Stimulated activated CD8-positive, alpha-beta memory T cell treated with anti-CD3 and anti-CD28 coated beads, Interleukin-4, amount 100 ng/mL, for 24 hours (primary cell): ENCODE measurements at places on chromosomes 6 and 20.

DNA sequence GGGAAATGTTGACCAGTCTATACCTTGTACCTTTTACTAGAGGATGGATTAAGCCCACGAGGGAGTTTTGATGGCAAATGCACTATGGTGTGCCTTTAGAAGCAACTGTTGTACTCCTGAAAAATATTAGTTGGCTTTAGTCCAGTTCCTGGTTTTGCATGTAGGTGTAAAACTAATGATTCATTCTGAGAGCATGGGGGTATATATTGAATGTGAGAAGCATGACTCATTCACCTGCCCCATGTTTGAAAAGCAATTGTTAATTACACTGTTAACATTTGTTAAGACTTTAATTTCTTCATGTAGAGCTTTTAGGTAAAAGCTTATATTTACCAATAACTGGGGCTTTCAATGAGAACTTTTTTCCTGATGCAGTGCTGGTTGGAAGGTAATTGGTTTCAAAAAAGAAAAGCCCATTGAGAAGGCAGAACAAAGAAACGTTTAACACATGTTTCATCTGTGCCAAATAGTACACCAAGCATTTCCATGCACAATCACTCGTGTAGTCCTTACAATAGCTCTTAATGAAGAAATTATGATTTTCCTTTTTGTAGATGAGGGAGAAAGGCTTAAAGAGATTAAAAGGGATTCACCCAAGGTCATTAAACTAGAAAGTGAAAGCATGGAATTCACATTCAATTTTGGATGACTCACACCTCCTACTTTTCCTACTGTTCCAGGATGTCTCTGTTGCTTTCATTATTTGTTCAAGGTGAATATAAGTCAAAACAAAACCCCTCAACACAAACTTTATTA, 134.1 kb downstream of the CCDC170 start:
- DNase-seq = no peak

- DNase-seq = peak; percentile 7
These were observed 201.8 kb upstream of the LRFN2 start for GRCh38 chr6:40788661-40789655.

- no peak for DNase-seq
These were observed at the start of gene AKAP12 for GRCh38 chr6:151239603-151240035. TSS of gene AKAP12 (plus strand) at chr6:151239967. CDS start at chr6:151240563, 596 bp downstream.

DNA sequence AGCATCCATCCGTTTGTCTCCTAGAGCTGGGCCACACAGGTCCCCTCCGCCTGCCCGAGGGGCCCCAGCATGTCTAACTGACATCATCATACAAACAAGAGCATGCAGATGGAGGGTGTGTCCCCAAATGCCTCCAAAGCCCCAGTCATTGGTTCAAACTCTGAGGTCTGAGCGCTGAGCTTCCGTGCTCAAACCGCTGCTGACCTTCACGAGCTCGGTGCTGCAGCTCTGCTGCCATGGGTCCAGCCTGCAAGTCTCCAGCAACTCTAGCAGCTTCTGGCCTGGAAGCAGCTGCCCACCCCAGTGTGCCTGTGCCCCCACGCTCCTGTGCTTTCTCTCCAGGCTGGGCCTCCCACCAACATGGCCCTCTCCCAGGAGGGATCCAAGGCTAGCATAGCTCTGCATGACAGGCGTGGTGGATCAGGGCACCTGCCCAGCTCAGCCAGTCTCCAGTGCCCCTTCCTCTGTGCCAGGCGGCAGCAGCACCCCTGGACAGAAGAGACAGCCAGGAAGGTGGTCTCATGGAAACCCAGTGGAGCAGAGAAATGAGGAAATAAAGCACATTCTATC, 131.6 kb upstream of the PMEPA1 start:
- DNase-seq = no peak

DNA sequence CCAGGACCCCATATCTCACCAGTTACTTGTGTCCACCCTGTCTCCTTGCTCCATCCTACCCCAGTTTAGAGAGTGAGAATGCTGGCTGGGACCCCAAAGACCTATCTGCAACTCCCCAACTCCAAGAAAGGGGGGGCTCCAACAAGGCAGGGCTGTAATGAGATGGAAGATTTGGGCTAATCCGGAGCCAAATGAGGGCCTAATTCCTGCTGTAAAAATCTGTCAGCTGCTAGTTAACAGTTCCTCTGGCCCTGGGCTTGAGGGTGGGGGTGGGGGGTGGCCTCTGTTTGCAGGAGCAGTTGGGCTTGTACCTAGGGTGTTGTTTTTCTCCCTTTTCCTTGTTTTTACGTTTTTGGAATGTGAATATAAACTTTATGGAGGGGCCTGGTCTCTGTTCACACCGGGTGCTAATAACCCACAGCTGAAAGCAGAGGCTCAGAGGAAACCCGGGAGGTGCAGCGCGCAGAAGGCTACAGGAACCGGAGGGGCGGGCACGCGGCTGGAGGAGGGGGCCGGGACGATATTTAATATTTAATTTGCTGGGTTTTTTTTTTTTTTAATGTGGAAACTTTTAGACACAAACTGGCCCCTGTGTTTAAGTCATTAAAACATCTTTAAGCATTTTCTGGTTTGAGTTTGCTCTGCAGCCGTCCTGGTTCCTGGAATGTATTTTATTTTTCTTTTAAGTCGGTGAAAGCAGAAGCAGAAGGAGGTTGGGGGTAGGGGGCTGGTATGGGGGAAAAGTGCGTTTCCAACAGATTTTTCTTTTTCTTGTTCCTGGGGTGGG, 70.7 kb downstream of the NCR2 start:
- no peak for DNase-seq

DNA sequence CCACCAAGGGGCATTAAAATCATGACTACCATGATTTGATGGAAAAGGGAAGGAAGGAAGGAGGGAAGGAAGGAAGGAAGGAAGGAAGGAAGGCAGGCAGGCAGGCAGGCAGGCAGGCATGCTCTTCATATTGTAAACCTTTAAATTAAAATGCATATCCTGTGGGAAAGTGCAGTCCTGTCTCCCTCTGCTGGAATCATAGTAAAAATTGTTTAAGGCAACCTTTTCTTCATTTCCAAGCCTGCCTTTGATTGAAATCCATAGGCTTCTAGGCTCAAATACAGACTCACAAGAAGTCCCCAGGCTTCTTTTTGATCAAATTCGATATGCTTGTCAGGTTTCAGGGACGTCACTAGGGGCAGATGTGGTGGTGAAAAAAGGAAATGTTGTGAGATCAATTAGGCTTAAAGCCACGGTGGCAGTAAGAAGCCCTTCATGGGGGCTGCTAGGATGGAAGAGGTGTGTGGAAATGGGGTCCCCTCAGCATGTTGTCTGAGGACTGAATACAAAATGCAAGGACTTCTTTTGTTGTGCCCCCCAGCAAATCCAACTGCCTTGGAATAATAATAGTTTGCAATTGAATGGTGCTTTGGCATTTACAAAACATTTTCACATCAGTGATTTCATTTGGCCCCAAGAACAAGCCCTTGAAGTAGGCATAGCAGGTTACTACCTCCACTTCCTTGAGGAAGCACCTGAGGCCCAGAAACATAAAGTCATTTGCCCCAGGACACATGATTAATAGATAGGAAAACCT, 25.6 kb upstream of the GABRR1 start:
- DNase-seq = no peak

GRCh38 chr6:24154121-24154520, 28.1 kb downstream of the NRSN1 start:
- no peak for DNase-seq
